Gastrocnemius medialis (tissue), 4 donors: ENCODE measurements at places on chromosomes 4 and X. TPM values are rescaled to one million over a fixed set of nuclear protein-coding genes. Genes with fewer than 3 reads are reported as not detected.

DNA sequence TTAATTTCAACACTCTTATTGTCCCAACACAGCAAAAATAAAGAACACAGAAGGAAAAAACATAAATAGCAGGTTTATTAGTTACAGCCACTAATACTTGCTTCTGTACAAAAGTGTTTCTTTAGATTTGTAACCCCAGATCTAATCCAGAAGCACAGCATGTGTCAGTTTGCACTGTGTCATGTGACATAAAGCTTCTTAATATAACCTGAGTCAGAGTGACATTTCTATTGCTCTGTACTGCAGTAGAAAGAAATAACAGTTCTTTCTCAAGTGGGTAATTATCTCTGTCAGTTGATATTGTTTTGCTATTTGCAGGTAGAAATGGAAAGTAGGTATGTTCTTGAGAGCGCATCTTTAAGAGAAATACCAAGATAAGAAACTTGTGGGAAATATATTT lies 422.5 kb downstream of the ZIC3 start:
- no peak for DNase-seq

CSAG1 gene
- not detected for total RNA-seq

DNA sequence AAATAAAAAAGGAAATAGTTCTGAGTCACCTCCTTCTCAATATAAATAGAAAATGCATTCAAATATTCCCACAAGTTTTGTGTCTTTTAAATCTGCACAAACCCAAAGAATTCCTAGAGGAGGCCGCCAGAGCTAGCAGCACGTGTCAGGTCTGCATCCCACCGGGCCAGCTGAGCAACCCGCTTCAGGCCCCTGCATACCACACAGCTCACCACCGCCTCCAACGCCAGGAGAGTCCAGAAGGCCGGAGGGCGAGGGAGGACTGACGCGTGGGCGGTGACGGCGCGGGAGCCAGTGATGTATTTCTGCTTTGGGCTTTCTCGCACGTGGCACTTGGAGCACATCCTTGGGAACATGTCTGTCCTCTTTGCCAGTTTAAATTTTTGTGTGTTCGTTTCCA lies 61.9 kb upstream of the CLDN34 start:
- no peak for DNase-seq

DNA sequence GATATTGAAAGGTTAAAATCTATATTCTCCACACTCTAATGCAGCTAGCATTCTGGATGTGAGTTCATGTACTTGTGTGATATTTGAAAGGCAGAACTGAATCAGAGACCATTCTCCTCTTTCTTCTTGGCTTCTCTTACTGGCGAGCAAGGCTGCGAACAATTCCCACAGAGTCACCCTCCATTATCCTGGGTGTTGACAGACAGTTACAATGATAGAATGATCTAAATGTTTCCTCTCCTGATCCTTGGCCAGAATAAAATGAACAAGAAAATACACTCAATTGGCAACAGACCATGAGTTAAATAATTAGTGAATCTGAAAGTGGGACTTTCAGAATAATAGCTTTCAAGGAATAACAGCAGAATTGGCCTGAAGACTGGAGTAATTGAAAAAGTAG lies 342.8 kb downstream of the RAPGEF2 start:
- DNase-seq = no peak

GRCh38 chr4:142406917-142407501 lies 439.1 kb downstream of the INPP4B start:
- DNase-seq = no peak
